ENCODE measurements at places on chromosomes 6 and 20.

DNA sequence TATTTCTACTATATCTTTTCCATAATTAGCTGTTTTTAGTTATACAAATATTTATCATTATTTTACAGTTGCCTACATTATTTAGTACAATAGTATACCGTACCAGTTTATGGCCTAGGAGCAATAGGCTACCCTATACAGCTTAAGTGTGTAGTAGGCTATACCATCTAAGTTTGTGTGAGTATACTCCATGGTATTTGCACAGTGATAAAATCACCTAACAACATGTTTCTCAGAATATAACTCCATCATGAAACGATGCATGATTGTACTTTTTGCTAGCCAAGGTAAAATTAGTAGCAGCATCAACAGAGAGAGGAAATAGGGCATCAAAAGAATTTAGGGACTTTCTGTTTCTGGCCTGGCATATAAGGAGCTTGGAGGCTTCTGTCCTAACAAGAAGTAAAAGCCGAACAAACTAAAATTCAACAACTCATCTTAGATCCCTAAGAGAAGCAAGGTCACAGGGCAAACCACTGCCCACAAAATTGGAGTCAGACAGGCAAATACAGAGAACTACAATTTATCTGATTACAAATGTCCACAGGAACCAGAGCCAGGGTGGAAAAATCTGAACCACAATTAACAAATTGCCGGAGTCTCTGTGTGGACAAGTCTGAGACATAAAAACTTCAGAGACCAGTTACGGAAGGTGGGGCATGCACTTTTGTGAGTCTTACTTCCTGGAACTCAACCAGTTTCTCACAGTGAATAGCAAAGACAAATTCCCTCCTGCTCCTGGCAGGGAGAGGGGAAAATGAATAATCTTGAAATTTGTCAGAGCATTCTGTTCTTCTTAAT, 671.4 kb downstream of the RFPL4B start:
- no peak for DNase-seq

DNA sequence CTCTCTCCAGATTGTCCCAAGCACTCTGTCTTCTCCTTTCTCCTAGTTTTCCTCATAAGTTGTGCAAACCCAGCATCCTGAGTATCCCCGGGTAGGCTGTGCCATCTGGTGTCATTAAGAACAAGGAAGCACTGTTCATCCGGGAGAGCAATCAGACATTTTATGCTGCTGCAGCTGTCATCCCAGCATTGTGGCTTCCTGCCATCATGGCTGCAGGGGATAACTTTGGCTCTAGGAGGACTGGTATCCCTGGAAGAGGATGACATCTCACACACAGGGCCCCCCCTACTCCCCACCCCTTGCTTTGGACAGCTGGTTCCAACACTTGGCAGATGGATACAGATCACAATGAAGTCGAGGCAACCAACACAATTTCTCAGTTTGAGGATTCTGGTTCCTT, 1195.1 kb upstream of the MAP3K7 start:
- no peak for DNase-seq

DNA sequence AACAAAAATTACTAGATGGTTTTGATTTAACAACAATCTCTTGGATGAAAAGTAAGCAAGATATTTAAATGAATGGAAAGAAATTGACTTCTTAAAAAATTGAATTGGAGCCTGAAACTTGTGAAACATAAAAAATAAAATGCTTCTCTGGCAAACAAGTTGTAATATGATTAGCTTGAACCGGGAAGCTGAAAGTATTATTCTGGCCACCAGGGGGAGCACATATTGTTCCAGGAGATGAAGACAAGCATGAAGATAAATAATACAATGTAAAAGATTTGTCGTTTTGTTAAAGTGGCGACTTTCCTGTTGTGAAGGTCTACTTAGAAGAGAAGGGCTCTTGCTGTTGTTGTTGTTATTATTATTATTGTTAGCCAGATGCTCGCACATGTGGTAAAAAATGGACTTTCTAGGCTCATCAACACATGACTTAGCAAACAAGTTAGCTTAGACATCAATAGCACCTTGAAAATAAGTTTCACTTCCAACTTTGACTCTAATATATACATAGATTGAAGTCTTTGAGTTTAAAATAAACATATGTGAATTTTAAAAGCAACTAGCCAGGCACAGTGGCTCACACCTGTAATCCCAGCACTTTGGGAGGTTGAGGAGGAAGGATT, 14.2 kb downstream of the PAX1 start:
- peak; percentile 84 for DNase-seq

GRCh38 chr6:2563635-2564034, 187.1 kb downstream of the MYLK4 start:
- no peak for DNase-seq

DNA sequence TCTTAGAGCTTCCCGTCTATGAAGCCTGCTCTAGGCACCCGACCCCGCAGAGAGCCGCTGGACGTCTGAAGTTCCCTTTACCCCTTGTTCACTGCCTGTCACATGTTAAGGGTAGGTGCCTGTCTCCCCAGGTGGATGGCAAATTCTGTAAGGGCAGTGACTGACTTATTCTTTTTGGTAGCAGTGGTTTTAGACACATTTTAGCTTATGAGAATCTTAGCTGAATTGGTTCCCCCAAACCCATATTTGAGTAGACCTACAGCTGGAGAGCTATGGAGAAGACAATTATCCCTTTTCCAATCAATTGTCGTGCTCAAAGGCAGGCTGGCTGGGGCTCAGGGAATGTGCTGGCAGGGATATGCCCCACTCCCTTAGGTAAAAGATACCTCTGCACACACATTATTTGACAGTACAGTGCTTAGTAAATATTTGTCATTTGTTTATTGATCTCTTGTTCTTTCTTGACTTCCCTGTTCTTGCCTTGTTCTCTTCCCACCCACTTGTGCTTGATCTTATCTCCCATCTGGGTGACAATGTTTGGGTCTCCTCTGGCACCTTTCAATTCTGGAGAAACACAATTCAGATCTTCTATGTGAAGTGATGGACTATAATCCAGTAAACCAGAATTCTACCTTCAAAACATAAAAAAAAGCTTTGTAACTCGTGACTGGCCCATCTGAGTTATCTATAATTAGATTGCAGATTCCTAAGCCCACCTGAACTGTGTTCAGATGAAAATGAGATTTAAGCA, 114.3 kb upstream of the SLC2A12 start:
- DNase-seq = no peak

DNA sequence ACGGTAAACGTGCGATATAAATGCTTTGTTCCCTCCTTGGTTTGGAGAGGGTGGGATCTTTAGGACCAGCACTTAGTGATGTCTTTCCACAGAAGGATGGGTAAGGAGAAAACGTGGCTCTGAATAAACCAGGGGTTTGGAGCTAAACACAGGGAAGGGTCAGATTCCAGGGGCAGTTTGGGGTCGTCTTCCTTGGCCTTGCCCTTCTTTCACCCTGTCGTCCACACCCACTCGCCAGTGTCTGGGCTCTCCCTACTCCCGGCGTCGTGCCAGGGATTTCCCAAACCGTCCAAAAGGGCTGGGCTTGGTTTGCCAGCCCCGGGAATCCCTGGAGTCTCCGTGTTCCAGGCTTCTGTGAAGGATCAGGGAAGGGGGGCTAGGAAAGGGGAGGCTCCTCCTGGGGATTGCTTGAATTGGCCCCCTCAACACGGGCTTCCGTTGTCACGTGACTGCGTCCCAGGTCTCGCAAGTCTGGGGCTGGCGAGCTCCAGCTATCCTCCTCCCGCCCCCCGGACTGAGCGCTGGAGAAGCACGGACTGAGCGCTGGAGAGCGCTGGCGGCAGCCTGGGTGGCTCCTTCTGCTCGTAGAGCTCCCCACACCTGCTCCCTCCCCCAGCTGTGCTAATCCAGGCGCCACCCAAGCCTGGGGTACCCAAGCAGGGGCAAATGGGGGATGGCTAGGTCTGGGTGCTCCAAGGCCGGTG, 9.4 kb upstream of the ARMC12 start:
- DNase-seq = peak; percentile 67

DNA sequence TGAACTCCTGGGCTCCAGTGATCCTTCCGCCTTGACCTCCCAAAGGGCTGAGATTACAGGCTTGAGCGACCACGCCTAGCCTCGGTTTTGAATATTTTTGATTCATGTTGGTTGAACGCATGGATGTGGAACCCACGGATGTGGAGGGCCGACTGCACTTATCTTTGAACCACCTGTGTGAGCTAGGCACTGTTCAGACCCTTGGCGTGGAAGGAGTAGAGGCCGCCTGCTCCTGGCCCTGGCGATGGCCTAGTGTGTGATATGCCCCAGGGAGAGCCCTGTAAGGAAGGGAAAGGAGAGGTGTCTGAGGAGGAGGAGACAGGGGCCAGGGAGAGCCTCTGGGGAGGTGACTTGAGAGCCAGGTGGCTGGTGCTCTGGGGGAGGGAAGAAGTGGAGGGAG, 64.3 kb downstream of the BCAS4 start:
- no peak for DNase-seq

Measured in NCI-H748 treated with DMSO at 0.1 percent for 48 hours (cell line).